ENCODE measurements at places on chromosomes 1 and 21. TPM values are rescaled to one million over a fixed set of nuclear protein-coding genes. Genes with fewer than 3 reads are reported as not detected.
A peak's percentile ranks its signal among the peaks of the same experiment; 100 is the strongest.

Gene DAB1
- polyA plus RNA-seq: 5.6 TPM

Gene SYT6
- polyA plus RNA-seq: 1.9 TPM

Gene CELA3B
- not detected for polyA plus RNA-seq

Gene PANK4
- polyA plus RNA-seq: 26.9 TPM

Gene METTL18
- 6.4 TPM for polyA plus RNA-seq

GRCh38 chr1:156155756-156156510, 2.5 kb downstream of the SEMA4A start:
- no peak for DNase-seq

- no peak for DNase-seq
These were observed 173.6 kb downstream of the PTGER3 start for GRCh38 chr1:70874063-70874462.

- DNase-seq: no peak
These were observed 42.6 kb downstream of the SIPA1L2 start for GRCh38 chr1:232587141-232588008.

DNA sequence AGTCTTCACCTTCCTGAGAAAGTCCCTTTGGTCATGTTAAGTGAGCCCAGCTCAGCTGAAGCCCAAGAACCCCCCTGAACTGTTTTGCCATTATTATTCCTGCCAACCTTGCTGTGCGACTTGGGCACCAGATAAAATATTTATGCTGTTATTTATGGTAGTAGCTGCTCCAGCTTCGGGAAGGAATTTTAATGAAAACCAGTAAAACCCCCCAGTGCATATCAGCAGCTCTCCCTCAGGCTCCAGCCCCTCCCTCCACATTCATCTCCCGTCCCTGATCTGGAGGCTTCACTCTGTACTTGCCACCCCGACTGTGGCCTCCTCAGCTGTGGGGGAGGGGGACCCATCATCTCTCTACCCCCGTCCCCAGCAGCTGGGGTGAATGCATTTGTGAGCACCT, 12.7 kb downstream of the TTC22 start:
- no peak for DNase-seq

DNA sequence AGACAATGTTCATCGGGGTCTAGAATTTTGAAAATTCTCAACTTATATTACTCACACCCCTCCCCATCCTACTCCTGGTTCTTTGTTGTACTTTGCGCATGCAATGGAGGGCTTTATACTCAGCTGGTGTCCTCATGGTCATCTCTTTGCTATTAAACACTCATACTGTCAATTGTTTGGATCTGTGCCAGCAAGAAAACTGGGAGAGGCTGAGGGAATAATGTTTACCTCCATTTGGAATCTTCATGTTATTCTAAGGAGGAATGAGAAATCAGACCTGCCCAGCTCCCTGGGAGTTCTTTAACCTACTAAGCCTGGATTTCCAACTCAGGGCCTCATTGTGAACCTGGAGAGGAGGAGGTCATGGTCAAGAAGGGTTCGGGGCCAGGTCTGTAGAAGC, 143.9 kb upstream of the DNAH14 start:
- DNase-seq: no peak

DNA sequence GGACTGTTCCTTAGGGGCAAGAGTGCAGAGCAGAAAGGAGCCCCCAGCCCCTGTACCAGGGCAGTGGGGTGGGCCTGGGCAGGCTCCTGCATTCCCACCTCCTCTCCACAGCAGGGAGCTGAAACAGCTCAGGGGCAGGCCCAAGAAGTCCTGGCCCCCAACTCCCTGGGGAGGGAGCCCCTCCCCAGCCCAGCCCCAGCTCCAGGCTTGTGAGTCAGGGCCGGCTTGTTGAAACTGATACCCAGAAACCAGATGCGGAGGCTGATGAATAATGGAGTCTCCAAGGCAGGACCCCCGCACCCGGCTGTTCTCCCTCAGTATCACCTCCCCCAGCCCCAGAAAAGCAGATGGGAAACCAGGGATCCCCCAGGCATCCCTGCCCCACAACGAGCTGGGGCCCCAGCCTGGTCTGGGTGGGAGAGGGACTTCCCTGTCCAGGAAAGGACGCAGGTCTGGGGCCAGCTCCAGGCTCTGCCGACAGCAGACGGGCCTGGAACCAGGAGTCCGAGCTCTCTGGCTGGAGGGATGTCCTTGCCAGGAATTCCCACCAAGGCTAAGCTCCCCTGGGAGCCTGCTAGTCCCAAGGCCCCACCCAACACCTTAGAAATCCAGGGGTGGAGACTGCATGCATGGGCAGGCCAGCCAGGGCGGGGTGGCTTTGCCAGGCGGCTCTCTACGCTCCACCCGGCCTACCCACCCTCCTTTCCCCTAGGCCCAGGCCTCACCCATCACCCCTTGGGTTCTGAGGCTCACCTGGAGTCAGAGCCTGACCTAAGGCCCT, 2.7 kb downstream of the PLEKHG5 start:
- DNase-seq: no peak

DNA sequence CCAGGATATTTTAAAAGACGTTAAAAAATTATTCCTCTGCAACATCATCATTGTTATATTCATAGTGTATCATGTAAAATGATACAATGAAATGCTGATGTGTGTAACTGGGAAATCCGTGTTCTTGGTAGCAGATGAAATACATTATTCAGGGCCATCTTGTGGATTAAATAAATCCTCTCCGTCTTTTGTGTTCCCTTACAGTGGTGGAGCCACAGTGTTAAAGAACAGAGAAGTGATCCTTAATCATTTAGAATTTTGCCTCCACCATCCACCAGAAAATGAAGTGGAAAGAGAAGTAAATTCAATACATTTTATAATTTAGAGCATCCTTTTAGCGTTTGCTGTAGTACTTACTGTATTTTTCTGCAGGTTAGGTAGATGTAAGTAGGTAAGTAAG, 1.3 kb downstream of the DYRK3 start:
- no peak for DNase-seq

DNA sequence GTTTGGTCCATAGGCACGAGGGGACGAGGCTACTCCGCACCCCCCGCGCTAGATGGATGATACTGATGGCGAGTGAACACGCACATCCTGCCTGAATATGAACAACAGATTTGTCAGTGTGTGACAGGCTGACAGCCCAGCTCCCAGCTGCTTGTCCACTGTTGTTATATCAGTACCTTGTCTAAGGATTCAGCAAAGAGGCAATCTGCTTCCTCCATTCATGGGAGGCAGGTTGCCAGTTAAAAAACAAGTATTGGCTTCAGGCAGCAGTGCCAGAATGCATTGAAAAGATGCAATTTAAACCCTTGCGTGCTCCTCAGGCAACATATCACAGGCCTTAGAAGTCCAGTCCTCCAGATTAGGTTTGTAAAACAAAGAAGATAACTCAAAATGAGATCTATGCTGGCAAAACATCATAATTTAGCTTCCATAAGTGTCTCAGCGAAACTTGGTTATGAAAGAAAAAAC, 223.3 kb downstream of the GPATCH2 start:
- DNase-seq: peak; percentile 21

DNA sequence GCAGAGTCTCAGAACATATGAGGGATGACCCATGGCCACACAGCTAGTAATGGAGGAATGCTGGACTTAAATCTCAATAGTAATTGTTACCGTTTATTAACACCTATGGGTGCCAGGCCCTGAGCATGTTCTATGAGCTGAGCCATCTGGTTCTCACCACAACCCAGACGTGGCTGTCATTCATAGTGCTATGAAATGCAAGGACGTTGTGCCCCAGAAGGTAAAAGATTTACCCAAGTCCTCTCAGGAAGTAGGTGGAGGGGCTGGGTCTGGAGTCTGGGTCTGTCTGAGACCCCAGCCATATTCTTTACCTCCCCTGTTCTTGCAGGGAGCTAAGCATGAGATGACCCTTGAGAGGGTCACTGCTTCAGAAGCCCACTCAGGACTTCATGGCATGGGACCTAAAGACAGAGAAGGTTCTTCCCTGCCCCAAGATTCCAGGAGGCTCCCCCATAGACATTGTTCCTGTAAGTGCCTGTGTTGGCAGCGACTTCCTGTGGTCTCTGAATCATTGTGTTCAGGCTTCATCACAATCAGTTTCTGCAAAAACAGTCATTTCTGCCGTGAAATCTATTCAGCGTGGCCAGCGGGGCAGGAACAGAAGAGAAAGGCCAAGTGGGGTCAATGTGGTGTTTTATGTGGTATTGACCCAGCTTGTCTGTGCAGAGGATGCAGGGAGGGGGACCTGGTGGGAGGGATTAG, 475.4 kb downstream of the PTPRU start:
- no peak for DNase-seq

DNA sequence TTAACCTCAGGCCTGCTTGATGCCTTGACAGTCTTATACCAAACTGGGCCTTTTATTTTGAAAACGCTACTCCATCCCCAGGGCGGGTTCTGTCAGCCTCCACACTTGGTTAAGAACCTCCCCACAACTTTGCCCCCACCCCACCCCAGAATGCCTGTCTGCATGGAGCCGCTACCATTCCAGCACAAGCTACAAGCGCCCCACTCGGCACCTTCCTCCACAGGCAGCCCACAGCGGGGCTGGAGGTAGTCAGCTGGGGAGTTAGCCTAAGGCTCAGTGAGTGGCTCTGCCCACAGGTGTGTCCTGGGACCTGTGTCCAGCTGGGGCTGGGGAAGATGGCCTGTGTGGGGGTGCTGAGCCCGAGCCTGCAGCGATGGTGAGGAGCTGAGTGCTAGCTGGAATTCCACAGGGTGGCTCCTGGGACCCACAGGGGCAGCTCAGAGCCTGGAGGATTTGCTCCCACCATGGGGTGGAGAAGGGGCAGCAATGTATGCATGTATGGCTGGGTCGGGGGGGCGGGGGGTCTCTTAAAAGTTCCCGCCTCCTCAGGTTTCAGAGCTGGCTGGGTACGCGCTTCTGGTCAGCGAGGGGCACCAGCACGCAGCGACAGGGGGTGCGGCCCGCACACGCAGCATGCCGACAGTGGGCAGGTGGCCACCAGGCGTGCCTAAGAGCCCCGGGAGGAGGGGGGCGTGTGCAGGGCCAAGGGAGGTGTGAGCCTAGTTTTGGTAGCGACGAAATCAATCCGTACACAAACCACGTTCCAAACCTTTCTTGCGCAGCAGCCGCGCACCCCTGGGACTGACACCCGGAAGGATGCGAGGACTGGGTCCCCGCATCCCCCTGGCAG, 917 bp downstream of the ETNK2 start:
- DNase-seq: no peak

DNA sequence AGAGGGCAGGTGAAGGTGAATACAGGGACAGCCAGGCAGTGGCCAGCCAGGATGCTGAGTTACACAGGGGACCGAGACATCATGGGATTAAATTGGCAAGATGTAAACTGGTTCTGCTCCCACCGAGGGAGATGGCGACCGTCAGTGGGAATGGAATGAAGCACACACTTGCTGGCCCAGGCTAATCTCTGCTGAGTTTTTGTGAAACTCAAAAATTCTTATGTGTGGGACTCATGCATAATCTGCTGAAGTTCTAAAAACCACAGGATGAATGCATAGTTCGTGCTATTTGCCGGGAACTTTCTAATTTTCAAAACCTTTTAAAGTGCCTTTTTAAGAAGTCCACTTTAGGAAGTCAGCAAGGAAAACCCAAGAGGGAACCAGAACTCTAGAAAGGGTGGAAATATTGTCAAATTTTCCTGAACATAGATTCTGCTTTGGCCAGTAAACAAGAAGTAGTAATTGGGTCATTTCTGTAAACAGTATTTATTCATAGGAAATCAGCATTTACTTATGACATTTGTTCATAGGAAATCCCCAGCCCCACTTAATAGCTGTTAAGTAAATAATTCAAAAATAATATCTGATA, 85.4 kb upstream of the ROR1 start:
- no peak for DNase-seq

GRCh38 chr1:226711976-226712741, 26.9 kb downstream of the ITPKB start:
- no peak for DNase-seq

DNA sequence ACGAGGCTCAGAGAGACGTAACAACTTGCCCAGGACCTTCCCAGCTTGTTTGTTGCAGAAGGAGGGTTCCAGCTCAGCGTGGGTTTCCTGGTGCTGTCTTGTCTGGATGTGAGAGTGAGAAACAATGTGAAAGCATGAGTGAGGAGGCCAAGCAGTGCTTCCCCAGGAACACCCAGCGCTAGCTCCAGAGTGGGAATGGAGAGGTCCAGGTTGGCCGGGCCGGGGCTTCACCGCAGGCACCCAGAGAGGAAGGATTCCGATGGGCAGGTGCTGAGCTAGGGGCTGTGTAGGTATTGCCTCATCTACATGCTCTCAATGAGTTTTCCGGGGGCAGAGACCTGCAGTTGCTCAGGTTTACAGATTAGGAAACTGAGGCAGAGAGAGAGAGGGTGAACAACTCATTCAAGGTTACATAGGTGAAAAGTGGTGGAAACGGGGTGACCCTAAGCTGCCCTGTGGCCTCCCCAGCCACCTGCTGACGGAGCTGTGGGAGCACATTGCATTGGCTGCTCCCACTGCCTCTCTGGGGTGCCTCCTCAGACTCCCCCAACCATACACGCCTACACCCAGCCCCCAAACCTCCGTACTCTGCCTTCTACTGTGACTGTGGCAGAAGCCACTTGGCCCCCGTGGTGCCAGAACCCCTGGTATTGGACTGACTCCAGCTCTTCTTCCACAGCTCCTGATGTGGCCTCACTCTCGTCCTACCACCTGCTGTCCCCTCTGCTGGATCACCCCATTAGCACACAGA, 51.2 kb downstream of the B3GALT5 start:
- no peak for DNase-seq

DNA sequence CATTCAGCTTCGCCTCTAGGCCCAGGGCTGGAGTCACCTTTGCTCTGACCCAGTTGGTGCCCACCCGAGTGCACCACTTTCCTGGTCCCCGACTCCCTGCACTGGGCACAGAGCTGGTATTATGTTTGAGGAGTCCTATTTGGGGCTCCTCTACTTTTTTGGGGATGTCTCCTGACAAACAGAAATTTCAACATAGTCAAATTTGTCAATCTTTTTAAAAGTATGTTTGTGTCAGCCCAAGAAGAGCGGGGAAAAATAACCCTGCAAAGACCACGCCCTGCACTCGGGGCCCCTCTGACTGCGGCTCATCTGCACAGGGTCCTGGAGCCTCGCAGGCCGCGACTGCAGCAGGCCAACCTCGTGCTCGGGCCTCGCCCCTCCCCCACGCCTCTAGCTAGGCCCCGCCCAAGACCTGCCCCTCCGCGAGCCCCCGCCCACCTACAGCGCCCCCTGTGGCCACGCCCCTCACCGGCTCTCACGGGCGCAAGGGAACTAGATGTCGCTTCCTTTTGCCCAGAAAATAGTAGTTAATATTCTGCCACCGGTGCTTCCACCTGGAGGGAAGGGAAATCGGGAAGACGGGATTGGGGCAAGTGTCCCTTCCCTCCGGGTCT, 11.4 kb downstream of the FAM229A start:
- DNase-seq: no peak

DNA sequence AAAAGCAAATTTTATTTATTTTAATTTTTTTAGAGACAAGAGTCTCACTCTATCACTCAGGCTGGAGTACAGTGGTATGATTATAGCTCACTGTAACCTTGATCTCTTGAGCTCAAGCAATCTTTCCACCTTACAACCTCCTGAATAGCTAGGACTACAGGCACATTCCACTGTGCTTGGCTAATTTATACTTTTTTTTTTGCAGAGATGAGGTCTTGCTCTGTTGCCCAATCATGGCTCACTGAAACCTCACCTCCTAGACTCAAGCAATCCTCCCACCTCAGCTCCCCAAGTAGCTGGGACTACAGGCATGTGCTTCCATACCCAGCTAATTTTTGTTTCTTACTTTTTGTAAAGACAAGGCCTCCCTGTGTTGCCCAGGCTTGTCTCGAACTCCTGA, 49.5 kb downstream of the DR1 start:
- DNase-seq: no peak
